ENCODE measurements at places on chromosomes 16 and 17.

- DNase-seq: no peak
Observed at GRCh38 chr17:55237841-55238178, 26.9 kb upstream of the HLF start.

GRCh38 chr17:1078831-1079561 is 82.1 kb downstream of the TIMM22 start:
- no peak for DNase-seq

- DNase-seq: peak; percentile 66
Observed at GRCh38 chr17:7704601-7705268, at the start of gene EFNB3. Gene EFNB3, plus strand, starts transcription at chr17:7705202. Its CDS starts 397 bp downstream, at chr17:7705599.

DNA sequence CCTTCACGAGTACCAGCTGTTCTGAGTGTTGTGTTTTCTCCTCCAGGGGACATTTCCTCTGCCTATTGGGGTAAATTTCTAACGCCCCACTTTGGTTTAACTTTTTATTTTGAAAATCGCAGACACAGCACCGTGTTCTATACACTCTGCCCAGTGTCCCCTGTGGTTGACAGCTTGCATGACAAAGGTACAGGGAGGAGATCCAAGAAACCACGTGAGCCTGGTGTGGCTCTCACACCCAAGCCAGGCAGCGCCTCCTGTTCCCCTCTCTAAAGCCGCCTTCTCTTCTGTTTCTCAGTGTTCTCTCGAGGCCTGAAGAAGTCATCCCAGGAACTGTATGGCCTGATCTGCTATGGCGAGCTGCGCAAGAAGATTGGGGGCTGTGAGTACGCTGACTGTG is 25.4 kb downstream of the CRAMP1 start:
- DNase-seq: no peak

- DNase-seq: no peak
Observed at GRCh38 chr16:6146874-6147425, 1049.4 kb upstream of the EEF2KMT start.

GRCh38 chr16:3479654-3480216 is 15.6 kb downstream of the C16orf90 start:
- no peak for DNase-seq

GRCh38 chr17:82399041-82399441 is 19.1 kb upstream of the HEXD start:
- no peak for DNase-seq

DNA sequence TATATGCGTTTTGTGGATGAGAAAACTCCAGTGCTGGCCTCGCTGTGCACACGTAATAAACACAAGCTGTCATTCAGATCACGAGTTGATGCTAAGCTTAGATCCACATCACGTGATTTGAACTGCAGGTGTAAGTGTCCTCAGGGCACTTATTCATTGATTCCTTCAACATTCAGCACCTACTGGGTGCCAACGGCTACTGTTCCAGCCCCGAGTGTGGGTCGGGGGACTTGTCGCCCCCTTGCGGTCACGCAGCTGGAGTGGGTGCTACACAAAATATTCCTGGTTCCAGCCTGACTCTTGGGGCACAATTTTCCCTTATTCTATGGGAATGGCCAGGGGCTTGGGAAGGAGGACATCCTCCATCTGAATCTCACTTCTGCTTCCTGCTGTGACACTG is 29.9 kb upstream of the GINS2 start:
- no peak for DNase-seq

GRCh38 chr17:33948309-33948708 is 306.8 kb upstream of the CCL2 start:
- no peak for DNase-seq

DNA sequence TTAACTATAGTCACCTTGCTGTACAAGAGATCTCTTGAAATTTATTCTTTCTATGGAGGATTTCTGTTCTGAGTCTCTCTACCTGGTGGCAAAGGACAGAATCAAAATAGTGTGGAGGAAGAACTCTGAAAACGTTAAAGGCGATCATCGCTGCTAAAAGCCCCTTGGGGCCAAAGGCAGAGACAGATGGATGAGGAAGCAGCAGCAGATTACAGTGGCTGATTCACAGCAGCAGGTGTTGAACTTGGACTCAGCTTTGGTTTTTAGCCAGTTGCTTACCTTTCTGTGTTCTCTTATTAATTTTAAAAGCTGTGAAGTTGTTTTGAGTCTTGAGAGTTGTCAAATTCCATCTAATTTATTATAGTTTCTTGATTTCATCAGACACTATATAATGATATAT is 956.1 kb upstream of the GOT2 start:
- no peak for DNase-seq

GRCh38 chr16:56841233-56841632 is 23.8 kb upstream of the SLC12A3 start:
- no peak for DNase-seq

DNA sequence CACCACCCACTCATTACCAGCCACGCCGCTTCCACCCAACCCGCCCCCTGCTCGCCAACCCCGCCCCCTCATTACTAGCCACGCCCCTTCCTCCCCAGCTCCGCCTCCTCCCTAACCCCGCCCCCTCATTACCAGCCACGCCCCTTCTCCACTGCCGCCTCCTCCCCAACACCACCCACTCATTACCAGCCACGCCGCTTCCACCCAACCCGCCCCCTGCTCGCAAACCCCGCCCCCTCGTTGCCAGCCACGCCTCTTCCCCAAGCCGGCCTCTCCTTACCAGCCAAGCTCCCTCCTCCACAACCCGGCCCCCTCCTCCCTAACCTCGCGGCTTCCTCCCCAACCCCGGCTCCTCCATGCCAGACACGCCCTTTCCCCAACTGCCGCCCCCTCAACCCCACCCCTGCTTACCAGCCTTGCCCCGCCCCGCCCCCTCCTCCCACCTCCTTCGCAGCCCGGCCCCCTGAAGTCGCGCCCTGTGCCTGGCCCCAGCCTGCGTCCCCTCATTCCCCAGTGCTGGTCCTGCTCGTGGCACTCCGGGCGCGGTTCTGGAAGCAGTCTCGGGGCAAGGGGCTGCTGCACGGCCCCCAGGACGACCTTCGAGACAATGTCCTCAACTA is 7.3 kb downstream of the SLC22A31 start:
- peak; percentile 80 for DNase-seq

DNA sequence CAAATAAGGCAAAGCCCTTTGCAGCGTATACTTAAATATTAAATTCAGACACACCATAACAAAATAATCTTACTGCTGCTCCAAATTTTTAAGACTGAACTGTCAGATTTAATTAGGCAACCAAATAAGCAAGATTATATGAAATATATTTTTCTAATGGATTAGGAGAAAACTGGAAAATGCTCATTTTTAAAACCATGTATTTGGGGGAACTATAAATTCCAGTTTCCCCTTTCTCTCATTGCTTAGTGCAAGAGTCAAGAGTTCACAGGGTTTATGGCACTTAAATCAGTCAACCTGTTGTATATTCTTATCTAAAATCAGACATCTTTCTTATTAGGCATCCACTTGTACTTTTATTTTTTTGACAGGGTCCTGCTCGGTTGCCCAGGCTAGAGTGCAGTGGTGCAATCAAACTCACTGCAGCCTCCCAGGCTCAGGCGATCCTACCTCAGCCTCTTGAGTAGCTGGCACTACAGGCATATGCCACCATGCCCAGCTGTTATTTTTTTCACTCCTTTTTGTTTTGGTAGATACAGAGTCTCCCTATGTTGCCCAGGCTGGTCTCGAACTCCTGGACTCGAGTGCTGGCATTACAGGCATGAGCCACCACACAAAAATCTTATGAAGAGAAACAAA is 2.1 kb upstream of the KANSL1 start:
- no peak for DNase-seq

- DNase-seq: peak; percentile 84
Observed at GRCh38 chr16:31382485-31383161, 10.5 kb upstream of the ITGAD start.

DNA sequence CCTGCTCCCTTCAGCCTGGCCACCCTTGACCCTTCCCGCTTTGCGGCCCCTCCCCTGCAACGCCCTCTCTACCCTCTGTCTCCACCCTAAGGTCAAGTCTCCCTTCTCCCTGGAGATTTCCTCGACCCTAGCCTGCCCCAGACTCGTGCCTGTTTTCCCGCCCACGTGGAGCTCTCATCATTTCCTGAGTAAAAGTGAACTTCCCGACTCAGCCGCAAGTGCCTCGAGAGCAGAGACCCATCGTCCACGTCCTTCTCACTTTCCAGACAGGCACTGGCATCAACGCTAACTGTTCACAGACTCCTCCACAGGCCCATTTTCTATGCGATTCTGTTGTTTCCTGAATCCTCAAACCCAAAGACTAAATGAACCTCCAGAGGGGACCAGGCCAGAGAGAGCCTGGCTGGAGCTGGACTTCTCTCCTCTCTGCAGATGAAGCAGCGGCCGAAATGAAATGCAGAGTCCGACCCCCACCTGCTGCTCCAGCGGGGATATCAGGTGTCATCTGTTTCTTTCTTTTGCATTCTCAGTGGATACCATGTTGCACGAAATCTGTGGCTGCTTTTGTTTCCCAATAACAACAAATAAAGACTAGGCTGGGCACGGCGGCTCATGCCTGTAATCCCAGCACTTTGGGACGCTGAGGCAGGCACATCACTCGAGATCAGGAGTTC is 52.5 kb downstream of the RTN4RL1 start:
- no peak for DNase-seq

Measured in activated effector memory CD4-positive, alpha-beta T cell treated with anti-CD3 and anti-CD28 coated beads, Interleukin-2, amount 50 U/mL, for 16 hours (primary cell).